GOT3 (cell line): ENCODE measurements at places on chromosomes 2 and 18.

GRCh38 chr2:119857742-119858141, 98.0 kb downstream of the PTPN4 start:
- no peak for DNase-seq

- peak; percentile 19 for DNase-seq
Measured at GRCh38 chr2:100818606-100819369, 1.2 kb upstream of the NPAS2 start.

- DNase-seq = no peak
Measured at GRCh38 chr18:45962866-45963265, 4.3 kb downstream of the EPG5 start.

DNA sequence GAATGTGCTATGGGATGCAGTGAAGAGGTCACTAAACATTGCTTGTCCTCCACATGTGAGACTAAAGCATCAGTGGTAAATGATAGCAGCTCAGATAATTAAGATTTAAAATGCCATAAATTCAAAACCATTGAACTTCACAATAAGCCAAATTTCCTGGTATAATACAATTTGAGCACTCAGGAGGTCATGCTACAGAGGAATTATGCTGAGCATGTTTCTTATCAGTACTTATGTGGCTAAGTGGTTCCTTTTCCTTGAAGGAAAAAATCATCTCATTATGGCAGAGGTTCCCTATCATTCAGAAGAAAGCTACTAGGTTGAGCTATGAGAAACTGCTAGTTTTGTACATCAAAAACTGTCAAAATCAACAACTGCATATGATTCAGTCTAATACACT, 156.6 kb downstream of the AGPS start:
- DNase-seq = no peak

- no peak for DNase-seq
Measured at GRCh38 chr18:55588111-55588869, at the start of gene TCF4. TSS of gene TCF4 (minus strand) at chr18:55588192. CDS start at chr18:55587116, 1,076 bp downstream.

DNA sequence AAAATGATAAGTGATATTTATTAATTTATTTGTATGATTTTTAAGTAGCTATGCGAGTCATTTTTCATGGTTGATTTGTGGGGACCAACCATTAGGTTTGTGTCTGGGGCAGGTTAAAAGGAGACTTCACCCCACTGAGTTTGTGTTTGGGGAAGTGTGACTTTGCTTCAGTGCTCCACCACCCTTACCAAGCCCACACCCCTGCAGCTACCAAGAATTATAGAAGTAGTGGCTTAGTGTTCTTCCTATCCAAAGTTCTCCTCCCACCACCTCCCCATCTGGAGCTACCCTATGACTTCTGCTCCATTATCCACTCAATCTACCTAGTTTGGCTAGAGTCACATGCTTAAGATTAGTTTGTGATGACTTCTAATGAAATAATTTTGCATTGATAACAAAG, 182.1 kb upstream of the ZEB2 start:
- DNase-seq = no peak

- DNase-seq = no peak
Measured at GRCh38 chr18:12862467-12862866, 21.6 kb downstream of the PTPN2 start.
